ENCODE measurements at places on chromosomes 4 and X. TPM values are rescaled to one million over a fixed set of nuclear protein-coding genes. Genes with fewer than 3 reads are reported as not detected.

TRMT2B gene
- total RNA-seq: 14.4 TPM

NR3C2 gene
- 1.5 TPM for total RNA-seq

TGIF2LX gene
- not detected for total RNA-seq

TMPRSS11F gene
- total RNA-seq: not detected

CT45A10 gene
- total RNA-seq: not detected

CTAG2 gene
- not detected for total RNA-seq

EXOC1L gene
- not detected for total RNA-seq

CITED1 gene
- not detected for total RNA-seq

SEC24B gene
- 16.8 TPM for total RNA-seq

DNA sequence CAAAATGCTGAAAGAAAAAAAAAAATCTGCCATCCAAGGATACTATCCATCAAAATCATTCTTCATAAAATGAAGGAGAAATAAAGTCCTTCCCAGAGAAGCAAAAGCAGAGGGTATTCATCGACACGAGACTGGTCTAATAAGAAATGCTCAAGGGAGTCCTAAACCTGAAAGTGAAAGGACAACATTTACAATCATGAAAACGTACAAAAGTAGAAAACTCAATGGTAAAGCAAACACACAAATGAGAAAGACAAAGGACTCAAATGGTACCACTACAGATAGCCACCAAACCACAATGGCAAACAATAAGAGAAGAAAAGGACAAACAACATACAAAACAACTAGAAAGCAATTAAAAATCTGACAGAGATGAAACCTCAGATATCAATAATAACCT, 41.0 kb downstream of the CD99L2 start:
- DNase-seq: no peak

DNA sequence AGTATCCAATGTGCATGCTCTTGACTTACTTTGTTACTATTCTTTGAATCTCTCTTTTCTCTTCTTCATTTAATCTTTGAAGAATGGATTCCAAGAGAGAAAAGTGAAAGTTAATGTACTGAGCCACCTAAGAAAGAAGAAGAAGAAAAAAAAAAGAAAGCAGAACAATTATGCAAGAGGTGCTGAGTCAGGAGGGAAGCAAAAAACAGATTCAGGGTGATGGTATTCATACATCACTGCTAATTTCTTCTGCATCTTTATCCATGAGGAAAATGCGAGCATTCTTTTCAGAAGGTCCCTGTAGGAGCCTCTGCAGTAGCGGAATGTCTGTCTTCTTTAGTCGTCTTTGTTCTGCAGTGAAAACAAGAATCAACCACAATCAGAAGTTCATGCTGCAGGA, 43.9 kb downstream of the RASSF6 start:
- DNase-seq: no peak

- no peak for DNase-seq
Observed at GRCh38 chr4:118911238-118911703, 22.6 kb downstream of the SYNPO2 start.

DNA sequence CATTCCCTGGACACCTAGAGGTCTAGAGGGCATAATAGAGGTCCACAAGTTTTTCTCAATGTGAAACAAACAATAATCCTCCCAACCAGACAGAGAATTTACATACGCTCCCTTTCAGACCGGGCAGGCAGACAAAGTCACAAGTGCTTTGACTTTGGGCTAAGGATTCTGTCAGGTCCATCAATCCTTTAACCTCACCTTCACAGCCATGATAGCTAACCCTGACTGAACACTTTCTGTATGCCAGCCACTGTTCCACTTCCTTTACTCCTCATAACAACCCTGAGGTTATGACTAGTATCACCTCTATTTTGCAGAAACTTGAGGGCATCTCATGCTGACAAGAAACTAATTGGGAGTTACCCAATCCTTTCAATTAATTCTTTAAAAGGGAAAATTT, 118.8 kb upstream of the AFF2 start:
- DNase-seq: no peak

- no peak for DNase-seq
Observed at GRCh38 chrX:10725071-10725470, 104.7 kb upstream of the MID1 start.

DNA sequence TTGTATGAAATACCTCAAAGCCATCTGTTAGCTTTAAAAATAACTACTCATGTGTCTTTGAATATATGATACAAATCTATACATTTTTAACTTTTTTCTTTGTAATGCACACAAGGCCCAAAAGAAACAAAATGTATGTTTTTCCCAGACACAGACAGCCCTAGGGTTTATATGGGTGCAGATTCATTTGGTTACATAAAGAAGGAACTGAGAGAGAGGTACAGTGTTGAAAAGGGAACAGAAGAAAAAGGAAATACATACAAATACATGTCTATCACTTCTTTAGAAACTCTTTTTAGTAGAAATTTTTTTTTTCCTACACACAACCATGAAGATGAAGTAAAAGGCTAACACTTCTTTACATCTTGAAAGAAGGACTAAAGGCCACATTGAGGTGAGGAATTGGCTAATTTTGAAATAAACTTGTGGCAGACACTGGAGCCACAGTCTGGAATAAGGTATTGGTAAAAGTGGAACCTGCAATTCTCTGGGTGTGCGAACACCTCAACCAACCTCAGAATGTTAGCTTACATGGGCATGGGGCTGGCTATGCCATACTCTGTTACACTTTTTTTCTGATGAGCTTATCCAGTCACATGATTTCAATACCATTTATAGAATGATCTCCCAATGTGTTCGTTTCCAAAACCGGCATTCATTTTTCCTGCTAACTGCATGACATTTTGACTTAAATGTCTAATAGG, 67.9 kb downstream of the FAM47C start:
- DNase-seq: no peak

GRCh38 chr4:165779950-165780670, 92.9 kb upstream of the TLL1 start:
- peak; percentile 66 for DNase-seq

- DNase-seq: peak; percentile 43
Observed at GRCh38 chr4:155402941-155403340, 26.2 kb upstream of the MAP9 start.

DNA sequence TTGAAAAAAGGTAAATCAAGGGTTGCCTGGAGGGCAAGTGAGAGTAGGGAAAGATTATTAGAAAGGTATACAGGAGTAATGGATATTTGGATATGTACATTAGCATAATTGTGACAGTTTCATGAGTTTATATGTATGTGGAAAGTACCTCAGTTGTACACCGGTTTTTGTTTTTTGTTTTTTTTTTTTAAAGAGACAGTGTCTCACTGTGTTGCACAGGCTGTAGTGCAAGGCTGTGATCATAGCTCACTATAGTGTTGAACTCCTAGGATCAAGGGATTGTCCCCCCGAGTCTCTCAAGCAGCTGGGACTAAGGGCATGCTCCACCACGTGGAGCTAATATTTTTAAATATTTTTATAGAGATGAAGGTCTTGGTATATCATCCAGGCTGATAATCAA, 15.3 kb upstream of the HPGD start:
- DNase-seq: no peak

GRCh38 chrX:20284992-20285391, 18.3 kb upstream of the RPS6KA3 start:
- DNase-seq: no peak

DNA sequence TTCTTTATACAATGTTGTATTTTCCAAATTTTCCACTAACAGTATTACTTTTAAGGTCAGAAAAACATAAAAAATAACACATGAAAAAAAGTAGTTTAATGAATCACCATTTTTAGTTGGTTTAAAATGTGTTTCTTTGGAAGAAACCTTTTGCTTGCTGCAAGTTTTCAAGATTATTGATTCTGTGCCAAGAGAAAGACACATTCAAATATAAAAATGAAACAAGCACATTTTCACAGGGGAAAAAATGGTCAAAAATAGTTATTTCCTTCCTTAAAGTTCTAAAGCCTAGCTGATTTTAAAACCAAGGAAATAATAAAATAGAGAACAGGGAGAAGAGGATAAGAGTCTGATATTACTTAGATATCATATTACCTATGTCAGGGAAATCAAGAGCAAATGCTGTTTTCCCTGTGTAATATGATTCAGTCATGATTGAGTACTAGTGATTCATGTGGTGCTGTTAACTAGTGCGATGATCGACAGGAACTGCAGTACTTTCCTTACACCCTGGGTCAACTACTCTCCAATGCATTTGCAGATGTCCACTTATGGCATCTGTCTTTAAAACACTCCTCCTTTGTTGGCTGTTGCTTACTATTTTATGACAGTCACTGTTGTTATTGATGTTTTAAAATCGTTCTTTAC, 103.8 kb downstream of the CAMK2D start:
- DNase-seq: no peak

DNA sequence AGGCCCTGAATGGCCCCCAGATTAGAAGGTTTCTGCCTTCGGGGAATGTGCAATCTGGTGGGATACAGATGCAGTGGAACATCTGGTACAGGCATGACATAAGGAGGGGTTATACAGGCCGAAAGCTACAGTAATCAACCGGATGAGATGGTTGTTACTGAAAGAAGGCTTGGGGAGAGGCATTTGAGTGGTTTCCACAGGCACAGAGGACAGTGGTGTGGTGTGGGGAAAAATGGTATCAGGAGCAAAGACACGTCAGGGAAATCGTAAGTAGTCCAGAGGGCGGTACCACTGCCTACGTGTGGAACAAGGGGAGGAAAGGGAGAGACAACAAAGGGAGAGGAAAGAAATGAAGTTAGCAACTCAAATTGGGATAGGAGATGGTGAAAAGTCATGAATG, 3.0 kb downstream of the PDLIM3 start:
- DNase-seq: no peak

DNA sequence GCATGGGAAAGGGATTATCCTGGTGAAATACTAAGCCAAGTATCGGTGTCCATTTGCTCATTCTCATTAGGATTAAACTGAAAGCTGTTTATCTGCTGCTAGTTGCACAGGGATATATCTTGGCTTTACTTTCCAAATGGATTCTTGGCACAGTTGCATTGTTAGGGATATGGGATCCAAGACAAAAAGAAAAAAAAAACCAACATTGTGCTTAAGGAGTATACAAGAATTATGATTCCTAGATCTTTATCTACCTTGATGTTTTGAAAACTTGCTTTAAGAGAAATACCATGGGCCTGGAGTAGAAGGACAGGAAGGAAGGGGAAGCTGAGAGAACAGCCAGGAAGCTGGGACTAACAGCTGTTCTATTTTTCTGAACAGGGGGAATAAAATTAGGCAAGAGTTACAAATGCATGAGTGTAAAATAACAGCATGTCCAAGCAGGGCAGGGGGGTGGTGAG, 107.6 kb downstream of the ATXN3L start:
- DNase-seq: no peak

DNA sequence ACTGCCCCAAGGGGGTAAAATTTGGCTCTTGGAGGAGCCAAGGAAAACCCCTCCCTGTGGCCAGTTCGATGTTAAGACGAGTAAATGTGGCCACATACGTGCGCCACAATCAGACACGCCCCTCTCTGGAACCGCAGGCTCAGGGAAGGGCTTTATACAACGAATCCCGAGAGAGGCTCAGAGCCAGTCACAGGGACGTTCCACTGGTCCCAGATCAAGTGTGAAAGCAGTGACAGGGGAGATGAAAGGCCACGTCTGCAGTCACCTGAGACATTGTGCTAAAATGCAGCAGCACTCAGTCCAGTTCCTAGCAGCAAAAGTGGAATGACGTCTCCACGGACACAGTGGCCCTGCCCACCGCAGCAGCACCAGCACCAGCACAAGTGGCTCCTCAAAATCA, 68.0 kb downstream of the ACOX3 start:
- DNase-seq: no peak

DNA sequence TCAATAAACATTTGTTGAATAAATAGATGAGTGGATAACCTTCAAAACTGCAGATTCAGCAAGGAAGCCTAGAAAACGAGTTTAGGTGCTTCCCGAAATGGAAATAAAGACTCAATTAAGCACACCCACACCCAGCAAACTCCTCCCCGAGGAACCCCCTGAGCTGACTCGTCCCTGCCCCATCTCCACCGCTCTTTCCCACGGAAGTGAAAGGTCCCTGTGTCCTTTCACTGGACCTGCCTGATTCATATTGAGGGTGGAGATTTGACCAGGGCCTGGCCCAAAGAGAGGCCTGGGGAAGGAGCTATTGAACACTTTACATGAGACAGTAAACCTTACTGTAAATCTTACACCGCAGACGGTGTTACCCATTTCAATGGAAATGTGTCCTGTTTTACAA, 129.1 kb downstream of the CPZ start:
- no peak for DNase-seq

- no peak for DNase-seq
Observed at GRCh38 chrX:83829874-83830273, 31.1 kb upstream of the CYLC1 start.

DNA sequence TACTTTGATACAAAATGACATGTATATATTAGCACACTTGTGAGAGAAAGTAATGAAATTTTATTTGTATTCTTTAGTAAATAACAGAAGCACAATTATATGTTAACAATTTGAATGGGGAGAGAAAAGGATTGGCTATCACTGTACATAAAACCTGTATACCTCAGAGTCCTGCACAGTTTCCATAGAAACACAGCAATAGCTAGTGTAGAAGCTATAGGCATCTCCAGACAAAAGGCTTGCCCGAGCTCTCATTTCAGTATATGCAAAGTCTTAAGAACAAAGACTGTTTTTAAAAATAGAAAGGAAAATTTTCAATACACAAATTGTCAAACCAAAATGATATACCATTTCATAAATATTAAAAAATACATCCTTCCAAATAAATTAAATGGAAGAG, 38.5 kb downstream of the GPM6A start:
- no peak for DNase-seq

GRCh38 chrX:107654566-107654871, 26.2 kb downstream of the PRPS1 start:
- no peak for DNase-seq

GRCh38 chrX:49266523-49267445, 2.3 kb upstream of the FOXP3 start:
- no peak for DNase-seq

GRCh38 chr4:140238351-140239056, 84.5 kb upstream of the MAML3 start:
- DNase-seq: no peak

- DNase-seq: no peak
Observed at GRCh38 chr4:149799546-149799945, 16.1 kb downstream of the IQCM start.

- DNase-seq: no peak
Observed at GRCh38 chr4:108346818-108347210, 178.1 kb upstream of the LEF1 start.

DNA sequence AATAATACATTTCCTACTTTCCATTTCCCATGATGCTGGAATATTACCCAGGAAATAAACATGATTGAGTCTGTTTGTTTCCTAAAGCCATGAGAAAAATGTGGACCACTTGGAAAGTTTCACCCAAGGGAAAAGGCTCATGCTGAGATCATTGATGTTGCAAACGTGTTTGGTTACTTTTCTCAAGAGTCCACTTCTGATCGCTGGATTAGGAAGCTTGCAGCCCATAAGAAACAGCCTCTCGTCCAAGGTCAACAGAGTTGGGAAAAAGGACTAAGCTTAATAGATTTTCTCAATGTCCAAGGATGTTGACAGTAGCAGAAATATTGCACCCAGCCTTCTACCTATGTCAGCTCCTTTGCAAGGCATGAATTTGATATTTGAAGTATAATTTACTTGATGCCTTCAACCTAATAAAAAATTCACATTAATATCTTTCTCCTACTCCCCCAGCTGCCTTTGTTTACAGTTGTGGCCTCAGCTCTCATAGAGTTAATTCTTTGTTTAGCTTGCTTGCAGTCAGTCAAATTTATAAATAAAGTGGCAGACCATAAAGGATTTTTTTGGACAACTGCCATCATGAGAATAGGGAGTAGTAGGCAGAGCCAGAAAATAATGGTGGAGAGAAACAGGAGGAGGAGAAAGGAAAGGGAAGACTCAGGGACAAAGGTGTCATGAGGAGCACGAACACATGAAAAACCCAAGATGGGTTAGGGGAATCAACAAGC, 65.6 kb upstream of the BLTP1 start:
- DNase-seq: no peak

- DNase-seq: peak; percentile 40
Observed at GRCh38 chr4:26459054-26459755, 31.1 kb downstream of the CCKAR start.
